Activated naive CD4-positive, alpha-beta T cell treated with Interleukin-2 at 50 U/mL for 16 hours (primary cell): ENCODE measurements at places on chromosomes 1 and 21.

- DNase-seq, result no peak
These were observed 28.7 kb downstream of the RSPH1 start for GRCh38 chr21:42467140-42467983.

GRCh38 chr1:104264521-104264920 is 514.8 kb downstream of the AMY1C start:
- no peak for DNase-seq

DNA sequence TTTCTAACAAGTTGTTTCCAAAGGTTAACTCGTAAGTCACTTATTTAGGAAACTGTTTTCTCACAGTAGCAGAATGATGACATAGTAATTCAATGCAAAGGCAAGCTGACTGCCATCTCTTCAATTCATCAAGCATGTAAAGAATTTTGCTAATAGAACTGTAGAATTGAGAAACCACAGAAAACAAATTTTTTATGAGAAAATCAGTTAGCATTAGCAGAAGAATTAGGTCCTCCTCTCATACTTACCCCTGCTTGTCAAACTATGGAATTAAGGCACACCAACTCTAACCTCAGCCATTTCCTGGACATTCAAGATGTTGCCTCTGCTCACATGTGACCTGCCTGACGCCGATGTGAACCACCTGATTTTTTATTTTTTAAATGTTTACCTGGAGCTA is 115.2 kb downstream of the LRRC40 start:
- DNase-seq, result no peak

GRCh38 chr1:111880881-111881837 is 108.3 kb downstream of the KCND3 start:
- no peak for DNase-seq

DNA sequence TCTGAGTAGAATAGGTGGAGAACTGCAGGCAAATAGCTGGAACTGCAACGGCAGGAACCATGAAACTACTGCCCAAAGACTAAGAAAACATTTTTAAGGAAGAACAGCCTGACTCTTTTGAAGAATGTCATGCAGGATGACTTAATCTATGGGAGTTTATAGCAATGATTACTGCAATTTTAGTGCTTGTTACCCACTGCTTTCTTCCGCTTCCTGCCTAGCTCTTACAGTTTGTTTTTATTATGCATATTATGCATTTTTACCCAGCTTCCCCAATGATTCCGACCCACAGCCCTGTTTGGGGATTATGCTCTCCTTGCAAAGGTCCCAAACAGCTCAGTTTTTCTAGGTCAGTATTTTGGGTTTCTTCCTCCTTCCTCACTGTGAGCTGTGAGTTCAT is 71.2 kb downstream of the PCNX2 start:
- DNase-seq, result no peak

GRCh38 chr1:205656236-205656635 is 24.1 kb downstream of the SLC45A3 start:
- no peak for DNase-seq

DNA sequence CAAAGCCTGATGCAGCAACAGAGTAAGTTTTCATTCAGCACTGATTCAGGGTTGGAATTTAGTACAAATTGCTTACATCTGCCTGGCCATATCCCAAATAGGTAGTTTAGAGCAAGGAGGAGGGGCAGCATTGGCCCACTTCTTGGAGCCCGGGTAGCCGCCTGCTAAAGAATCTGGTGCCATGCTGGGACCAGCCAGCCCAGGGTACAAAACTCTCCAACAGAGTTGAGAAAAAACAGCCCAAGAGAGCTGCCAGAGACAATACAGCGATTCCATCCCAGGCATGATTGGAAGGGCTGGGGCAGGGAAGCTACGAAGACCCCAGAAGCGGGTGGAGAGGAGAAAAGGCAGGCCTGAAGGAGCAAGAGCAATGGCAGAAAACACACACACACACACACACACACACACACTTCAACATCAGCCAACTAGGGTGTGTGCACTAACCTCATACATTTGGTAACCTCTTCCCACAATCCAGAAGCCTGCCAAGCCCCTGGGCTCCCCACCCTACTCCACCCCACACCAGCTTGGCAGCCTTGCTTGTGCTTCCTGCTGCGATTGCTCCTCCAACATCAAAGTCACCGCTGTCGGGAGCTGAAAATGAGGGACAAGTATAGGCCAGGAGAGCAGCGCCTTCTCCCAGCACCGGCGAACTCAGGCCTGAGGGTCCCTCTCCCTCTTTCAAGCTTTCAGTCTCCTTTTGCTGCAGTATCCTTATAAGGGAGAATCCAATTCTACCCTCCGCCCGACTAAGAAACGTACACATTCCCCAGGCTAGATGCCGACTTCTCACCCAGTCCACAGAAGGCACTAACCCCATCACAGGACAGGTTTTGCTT is 1.2 kb downstream of the PIK3C2B start:
- DNase-seq, result peak; percentile 25

- DNase-seq, result no peak
These were observed 88.7 kb downstream of the C1orf94 start for GRCh38 chr1:34265396-34265795.

DNA sequence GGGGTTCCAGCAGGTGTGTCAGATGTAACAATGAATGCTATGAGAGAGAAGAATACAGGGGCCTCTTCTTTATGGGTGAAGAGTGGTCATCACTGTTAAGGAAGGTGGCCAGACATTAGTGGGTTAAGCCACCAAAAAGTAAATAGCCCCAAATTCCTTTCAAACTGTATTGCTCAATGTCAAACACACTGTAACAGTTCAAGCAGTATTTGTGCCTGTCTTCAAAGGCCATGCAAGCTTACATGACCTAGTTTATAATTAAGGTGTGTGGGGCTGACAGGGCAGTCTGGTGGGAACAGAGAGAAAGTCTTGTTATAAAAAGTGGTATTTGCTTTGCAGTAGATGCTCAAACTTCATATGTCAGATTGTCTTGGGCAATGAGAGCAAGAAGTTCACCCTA is 18.5 kb downstream of the CHIT1 start:
- no peak for DNase-seq
